NCI-H1048 (cell line): ENCODE measurements at places on chromosomes 7 and 10.

DNA sequence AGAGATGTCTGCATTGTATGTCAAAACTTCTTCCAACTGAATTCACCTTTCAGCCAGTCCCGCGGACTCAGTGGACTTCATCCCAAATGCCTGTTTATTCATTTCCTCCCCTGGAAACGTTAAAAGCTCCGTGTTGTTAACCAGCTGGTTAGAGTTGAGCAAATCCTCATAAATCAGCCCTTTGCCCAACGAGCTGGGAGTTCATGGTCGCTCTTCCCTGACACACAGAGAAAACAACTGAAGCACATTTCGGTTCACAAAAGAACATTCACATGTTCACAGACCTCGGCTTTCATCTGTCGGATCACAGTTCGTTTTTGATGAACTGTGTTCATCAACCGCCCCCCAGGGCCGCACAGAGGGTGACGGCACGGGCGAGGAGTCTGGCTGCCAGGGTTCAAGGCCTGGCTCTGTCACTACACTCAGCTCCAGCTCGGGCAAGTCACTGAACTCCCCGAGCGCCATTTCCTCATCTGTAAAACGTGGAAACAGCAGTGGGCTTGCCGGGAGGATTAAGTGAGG, 62.6 kb downstream of the GLI3 start:
- DNase-seq, result no peak

DNA sequence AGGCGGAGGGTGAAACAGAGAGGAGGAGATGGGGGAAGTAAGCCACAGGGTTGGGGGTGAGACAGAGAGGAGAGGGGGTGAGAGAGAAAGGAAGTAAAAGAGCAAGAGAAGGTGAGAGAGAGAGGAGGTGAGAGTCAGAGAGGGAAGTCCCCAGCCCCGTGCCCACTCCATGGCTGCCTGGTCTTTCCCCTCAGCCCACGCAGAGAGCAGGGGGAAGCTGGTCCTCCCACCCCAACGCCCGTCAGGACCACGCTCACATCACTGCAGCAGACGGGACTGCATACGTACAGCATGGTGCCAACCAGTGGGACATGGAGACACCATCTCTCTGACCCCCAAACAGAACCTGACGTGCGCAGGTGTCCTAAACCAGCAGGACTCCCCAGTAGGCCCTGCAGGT, 12.1 kb upstream of the PDGFA start:
- no peak for DNase-seq

DNA sequence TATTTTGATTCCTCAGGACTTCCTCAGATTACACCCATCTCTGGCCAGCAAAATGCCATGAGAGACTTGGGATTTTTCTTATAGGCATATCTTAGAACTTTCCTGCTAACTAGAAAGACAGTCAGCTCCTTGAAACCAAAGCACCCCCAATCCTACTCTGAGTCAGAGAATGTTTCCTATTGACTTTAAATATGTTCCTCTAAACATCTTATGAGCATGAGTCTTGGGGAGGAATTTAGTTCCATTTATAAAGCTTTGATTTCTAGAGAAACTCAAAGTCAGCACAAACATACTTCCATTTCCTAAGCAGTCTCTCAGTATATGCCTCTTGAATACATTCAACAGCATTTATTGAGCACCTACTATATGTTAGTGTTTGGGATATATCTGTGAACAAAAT, 128.5 kb downstream of the INHBA start:
- DNase-seq, result no peak

- no peak for DNase-seq
These were observed 147.0 kb downstream of the TCF7L2 start for GRCh38 chr10:113097036-113097435.

GRCh38 chr10:99761365-99761764, 21.1 kb upstream of the ABCC2 start:
- DNase-seq, result no peak

GRCh38 chr7:32072397-32072796, 2.2 kb upstream of the PDE1C start:
- no peak for DNase-seq

GRCh38 chr10:58648131-58648530, 135.5 kb downstream of the BICC1 start:
- DNase-seq, result no peak

GRCh38 chr7:69067397-69067796, 530.9 kb upstream of the AUTS2 start:
- DNase-seq, result no peak

- DNase-seq, result no peak
These were observed 184.0 kb upstream of the HABP2 start for GRCh38 chr10:113368666-113369364.

DNA sequence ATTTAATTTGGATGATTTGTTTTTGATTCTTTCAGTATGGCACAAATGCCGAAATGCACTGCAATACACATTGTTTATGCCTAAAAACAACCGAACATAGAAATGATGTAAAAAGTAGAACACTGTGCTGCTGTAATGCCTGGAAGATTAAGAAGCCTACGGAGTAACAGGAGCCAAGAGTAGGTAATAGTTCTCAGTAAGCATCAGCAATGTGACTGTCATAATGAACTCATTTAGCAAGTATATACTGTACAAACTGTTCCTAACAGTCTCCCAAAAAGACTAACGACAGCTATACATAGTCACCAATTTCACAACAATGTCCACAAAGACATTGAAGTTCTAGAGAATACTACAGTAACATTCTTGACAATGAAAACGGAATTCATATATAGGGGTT, 19.0 kb upstream of the LAMB4 start:
- no peak for DNase-seq

GRCh38 chr10:82628373-82628772, 753.4 kb downstream of the NRG3 start:
- no peak for DNase-seq

- no peak for DNase-seq
These were observed 459 bp downstream of the ZDHHC6 start for GRCh38 chr10:112446055-112446854.

DNA sequence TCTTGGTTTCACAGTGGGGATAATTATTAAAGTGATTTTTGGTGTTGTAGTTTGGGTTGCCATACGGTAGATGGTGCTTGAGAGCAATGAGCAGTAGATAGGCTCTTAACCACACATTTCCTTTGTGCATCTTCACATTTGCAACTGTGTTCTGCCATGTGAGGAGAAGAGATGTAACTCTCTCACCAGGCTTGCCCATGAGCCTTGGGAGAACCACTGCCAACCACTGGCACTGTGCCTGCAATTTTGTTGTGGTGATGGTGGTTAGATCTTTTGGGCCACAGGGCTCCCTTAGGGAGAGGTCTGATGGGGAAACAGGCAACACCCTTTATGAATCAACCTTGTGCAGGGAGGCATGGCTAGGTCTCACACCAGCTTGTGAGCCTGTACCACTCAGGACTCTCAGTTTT, 204.3 kb downstream of the CCDC7 start:
- DNase-seq, result no peak

DNA sequence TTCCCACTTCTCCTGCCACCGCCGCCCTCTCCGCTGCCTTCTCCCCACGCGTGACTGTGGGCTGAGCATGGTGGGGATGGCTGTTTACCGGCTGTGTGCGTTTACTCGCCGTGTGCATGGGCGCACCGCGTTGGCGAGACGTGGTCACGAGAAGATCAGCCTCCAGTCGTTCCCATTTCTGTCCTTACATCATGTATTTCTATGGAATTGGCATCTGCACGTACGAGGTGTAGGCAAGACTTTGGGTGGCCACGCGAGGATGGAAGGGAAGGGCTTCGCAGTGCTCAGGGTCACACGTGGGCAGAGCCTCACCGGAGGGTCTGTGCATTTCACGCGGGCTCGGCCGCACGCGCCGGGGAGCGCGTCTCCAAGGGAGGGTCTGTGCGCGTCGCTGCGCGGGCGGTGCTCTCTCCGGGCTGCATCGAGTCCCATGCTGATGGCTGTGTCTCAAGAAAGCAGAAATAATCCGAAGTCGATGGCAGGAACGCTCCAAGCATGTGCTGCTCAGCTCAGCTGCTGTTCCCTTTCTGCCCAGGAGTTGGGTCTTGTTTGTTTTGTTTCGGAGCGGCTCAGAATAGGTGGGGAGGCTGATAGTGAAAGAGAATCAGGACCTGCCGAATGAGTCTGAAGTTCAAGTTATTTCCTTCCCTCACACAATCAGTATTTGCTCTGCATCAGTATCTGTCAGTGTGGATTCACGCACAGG, 973 bp downstream of the CAMK1D start:
- DNase-seq, result no peak

DNA sequence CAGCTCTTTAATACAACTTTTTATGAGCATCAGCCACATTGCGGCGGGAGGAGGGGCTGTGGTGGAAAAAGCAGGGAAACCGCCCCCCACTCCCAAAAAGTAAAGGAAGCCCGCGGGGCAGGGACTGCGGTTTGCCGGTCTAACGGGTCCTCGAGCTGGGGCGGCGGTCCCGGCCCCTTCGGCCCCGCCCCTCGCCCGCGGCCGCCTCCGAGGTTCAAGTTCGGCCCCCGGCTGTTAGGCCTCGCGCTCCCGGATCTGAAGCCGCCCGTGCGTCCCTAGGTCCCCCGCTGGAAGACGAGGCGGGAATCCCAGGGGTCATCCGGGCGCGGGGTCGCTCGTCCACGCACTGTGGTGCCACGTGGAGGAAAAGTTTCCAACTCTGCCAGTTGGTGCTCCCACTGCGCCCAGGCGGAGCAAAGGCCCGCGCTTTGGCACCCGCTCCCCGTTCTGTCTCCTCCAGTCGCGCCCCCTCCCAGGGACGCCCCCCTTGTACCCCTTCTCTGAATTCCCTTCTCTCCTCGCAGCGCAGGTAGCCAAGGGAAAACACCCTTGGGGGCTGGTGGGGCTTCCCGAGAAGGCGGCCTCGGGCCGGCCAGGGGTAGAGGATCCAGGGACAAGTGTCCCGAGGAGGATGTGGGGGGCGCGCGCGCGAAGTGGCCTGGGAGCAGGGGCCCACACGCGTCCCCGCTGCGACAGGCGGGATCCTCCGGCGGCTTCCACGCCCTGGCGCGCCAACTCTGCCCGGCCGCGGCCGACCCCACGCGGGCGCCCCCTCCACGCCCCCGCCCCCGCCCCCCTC, 798 bp upstream of the AUTS2 start:
- DNase-seq, result no peak

DNA sequence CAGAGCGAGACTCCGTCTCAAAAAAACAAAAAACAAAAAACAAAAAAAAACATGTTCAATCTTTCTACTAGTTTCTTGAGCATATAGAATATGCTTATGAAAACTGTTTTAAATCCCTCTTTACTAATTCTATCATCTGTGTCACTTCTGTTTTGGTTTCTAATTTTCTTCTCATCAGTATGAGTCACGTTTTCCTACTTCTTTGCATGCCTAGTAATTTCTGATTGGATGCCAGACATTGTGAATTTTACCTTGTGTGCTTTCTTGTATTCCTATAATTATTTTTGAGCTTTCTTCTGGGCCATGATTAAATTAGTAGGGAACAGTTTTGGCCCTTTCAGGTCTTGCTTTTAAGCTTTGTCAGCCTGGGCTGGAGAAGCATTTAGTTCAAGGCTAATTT, 9.9 kb downstream of the MICU1 start:
- no peak for DNase-seq

DNA sequence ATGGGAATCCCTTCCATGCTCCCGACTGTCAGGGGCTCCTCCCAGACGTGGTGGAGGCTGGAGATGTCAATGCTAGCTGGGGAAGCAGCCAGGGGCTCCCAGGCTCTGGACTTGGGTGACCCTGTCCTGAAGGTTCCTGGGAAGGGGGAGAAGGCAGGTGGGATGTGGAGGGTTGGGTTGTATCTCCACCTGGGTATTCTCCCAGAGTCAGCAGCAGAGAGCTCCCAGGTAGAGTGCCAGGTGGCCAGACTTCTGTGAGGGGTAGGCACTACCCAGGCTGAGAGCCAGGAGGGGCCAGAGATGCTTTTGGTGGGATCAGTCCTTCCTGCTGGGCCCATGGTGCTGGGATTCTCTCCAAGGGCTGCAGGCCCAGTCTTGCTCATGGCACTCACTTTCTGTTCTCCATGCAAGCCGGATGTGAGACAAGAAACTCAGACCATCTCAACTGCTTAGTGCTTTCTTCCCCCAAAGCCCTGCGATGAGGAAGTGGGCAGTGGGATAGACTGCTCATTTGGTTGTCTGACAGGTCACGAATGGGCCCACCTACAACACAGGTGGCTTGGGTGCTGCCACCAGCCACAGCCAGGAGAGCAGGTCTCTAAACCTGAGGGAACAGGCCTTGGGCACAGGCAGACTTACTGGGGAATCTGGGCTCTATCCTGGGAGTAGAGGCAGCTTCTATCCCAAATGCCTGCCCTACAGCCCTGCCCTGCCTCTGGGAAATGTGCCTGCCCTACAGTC, 52.5 kb upstream of the CAMK2B start:
- DNase-seq, result no peak

- no peak for DNase-seq
These were observed 182.6 kb downstream of the SEMA3E start for GRCh38 chr7:83466187-83466923.

DNA sequence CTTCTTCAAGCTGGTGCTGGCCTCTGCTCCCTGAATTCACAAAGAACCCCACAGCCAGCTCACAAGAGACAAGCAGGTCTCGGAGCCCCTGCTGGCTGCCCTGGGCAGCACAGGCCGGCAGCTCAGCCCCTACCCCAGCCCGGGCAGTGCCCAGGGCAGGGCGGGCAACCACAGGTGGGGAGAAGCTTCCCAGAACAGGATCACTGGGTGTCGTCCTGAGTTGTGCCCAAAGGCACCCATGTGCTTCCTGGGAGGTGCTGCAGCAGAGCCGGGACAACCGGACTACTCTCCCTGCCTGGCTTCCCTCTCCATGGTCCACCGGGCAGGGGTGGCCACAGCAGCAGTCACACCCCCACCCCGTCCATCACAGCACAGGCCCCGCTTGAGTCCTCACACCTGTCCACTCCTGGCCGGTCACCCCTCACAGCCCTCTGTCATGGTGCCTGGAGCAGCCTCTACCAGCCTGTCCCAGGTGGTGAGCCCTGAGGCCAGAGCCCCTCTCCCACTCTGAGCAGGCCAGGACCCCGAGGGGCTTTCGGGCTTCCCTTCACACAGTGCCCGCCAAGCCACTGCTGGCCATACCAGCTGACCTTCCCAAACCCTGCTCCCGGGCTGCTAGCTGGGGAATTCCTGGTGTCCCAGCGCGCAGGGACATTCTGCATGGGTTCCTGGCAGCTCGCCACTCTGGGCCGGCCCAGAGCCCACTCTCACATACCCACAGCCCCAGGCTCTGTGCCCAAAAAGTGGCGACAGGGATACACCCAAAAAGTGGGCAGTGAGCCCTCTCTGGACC, 3.1 kb downstream of the RASGEF1A start:
- DNase-seq, result no peak
